ENCODE measurements at places on chromosomes 11 and 22.

GRCh38 chr11:31913985-31914384 is 102.9 kb upstream of the PAX6 start:
- DNase-seq, result no peak

GRCh38 chr11:24005202-24005876 is 491.5 kb upstream of the LUZP2 start:
- no peak for DNase-seq

- no peak for DNase-seq
Observed at GRCh38 chr11:67384851-67385366, 6.9 kb upstream of the RAD9A start.

DNA sequence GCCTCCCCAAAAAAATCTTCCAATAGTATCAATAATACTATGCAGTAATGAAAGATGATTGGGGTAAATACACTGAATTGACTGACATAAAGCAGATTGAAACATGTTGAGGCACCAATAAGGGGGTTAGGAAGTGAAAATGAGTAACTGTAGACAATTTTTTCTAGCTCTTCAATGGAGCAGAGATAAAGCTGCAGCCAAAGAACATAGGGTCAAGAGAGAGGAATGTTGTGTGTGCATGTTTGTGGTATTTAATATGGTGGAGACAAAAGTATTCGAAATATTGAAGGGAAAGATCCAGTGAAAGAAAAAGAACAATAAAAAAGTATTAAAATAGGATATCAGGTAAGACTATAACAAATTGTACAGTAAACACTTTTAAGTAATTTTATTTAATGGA is 450.0 kb upstream of the CCDC179 start:
- DNase-seq, result no peak

GRCh38 chr22:43733138-43733537 is 79.0 kb downstream of the EFCAB6 start:
- no peak for DNase-seq

DNA sequence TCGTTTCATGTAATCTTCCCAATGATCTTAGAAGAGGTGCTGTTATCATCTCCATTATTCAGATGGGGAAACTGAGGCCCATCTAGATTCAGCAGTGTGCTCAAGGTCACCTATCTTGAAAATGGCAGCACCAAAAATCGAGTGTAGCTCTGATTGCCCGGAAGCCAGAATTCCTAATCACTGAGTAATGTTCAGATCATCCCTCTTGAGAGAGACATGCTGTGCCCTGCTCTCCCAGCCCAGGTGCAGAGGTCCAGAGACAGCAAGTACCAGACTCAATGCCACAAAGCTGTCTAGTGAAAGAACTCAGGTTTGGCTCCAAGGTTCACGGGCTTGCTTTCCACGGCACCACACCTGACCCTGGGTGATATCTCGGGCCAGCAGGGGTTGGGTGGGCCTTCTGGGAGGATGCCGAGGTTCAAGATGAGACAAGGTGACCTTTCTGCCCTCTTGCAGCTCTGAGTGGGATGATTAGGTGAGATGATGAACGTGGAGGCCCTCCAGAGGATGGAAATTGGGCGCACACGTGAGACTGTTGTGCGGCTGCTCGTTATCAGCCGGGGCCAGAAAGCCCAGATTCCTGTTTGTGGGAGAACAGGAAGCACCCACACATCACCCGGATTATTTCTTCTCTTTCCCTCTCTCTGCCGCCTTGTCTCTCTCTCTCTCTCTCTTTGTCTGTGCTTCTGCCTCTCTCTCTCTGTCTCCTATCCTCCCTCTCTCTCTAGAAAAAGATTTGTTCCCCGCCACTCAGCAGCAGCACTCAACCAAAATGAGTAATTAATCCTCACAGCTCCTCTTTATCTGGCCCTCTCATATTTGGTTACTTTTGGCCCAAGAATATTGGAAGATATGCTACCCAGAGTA is 19.0 kb upstream of the RASD2 start:
- no peak for DNase-seq

DNA sequence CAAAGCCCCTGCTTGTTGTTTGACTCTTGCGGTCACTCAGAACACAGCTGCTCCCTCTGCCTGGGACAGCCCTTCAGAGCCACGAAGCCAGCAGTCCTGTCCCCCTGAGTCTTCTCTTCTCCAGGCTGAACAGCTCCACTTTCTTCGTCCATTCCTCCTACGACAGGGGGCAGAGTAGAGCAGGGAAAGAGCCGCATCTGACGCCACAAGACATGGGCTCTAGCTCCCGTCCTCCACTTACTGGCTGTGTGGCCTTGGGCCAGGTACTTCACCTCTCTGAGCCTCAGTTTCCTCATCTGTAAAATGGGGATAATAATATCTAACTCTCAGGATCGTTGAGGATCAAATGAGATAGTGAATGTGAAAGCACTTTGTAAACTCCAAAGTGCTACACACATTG is 29.9 kb downstream of the CHRDL2 start:
- no peak for DNase-seq

GRCh38 chr11:35629511-35629910 is 11.3 kb downstream of the FJX1 start:
- no peak for DNase-seq

GRCh38 chr11:75572744-75573143 is 10.7 kb downstream of the SERPINH1 start:
- no peak for DNase-seq

DNA sequence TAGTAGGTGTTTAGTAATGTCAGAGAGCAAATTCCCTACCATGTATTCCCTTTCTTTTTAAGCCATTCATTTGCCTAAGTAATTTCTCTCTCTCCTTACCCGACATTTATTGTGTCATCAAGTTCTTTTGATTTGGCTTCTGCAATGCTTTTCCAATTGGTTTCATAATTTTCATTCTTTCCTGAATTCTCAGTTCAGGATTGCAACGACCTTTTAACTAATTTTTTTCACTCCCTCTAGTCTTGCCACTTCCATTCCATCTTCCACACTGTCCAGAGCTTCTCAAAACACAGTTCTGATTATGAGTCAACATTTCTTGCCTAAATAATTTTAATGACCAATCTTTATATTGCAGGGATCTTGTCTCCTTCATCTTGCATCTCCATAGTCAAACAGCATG is 41.2 kb upstream of the RAB30 start:
- DNase-seq, result no peak

DNA sequence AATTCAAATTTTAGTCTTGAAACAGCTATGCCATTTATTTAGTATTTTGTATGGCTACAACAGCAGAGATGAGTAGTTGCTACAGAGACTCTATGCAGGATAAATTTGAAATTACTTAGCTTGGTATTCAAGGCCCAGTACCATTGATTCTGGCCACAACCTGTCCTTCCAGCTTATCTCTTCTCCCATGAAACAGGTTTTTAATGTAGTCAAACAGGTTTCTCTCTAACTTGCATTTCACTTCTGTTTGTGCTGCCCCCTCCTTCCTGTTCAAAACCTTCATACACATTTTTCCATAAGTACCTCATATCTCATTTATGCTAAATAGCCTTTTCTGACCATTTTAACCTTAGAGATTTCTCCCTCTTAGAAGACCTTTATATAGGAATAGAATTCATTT is 3.3 kb downstream of the USP47 start:
- DNase-seq, result no peak

GRCh38 chr11:6571434-6572008 is 31.9 kb downstream of the RRP8 start:
- DNase-seq, result no peak

DNA sequence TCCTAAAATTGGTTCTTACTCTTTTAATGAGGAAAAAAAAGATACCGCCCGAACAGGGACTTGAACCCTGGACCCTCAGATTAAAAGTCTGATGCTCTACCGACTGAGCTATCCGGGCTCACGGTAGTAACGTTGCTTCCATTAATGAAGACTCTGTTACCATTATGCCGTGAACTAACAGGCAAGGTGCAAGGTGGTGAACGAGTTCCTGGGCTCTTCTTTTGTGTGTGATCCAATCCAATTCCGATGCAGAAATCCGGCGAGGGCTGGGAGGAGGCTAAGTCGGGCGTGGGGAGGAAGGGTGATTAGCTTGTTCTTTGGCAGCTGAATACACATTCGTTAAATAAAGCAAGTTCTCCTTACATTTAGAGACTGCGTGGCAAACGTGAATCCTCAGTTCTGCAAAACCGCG is 49.0 kb downstream of the OR4D9 start:
- peak; percentile 77 for DNase-seq

- no peak for DNase-seq
Observed at GRCh38 chr11:28132548-28132947, 24.4 kb downstream of the METTL15 start.

GRCh38 chr11:126415669-126416420 is 60.4 kb downstream of the ST3GAL4 start:
- DNase-seq, result no peak

GRCh38 chr11:132217856-132218255 is 847.4 kb downstream of the NTM start:
- DNase-seq, result no peak

DNA sequence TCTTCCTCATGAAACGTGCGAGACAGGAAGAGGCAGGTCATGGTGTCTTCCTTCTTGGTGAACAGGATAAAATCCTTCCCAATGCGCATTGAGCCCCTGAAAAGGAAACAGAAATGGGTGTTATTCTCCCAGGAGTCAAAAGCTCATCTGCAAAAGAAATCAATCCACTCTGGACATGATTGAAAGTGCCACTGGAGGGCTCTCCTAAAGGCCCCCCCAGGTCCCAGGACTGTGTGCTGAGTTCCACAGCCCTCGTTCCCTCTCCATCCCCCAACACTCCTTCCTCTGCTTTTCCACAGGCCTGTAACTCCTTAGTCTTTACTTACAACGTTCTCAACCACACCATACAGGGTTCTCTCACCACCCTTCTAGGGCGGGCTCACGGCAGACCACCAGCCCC is 22.2 kb downstream of the MORC2 start:
- no peak for DNase-seq

GRCh38 chr22:25754527-25755202 is 12.7 kb downstream of the MYO18B start:
- no peak for DNase-seq

GRCh38 chr11:15171956-15172355 is 57.2 kb downstream of the INSC start:
- DNase-seq, result no peak

DNA sequence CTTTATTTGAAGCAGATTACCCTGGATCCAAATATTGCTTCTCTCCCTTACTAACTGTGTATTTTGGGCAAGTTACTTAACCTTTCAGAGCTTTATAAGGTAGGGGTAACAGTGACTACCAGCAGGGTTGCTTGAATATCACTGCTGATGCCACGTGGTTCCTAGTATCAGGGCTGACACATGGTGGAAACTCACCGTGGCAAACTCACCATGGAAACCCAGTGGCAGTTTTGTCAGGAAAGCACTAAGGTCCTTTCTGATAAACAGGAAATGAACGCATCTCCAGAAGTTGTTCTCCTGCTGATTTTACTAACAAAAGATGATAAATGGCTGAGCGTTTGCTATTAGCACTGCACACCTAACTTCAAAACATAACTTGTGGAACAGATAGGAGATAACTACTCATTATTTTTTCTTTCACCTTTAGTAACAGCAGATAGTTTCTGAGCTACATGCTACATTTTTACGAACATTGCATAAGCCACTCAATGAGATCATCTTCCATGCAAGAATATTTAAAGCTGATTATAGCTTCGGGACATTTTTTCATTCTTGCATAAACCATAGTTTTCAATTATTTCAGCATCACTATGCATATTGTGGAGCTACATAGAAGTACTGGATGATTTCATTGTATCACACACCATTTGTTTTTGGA is 59.7 kb upstream of the RAG2 start:
- DNase-seq, result no peak

DNA sequence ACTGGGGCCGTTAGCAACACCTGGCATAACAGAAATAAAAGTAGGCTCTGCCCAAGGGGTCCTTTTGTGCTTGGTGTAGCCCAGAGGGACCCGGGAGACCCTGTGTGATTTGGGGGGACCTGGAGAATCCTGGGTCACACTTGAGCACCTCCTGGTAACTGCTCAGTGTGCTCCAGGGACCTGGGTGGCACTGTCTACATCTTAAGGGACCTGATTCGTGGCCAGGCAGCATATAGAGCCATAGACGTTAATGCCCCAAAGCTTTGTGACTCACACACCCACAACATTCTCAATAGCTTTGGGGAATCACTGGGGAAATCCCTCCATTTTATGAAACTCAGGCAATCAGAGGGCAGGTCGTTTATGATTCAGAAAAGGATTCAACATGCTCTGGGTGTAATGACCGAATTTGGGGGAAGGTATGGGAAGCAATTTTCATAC is 3.6 kb upstream of the IGF2 start:
- DNase-seq, result no peak

GRCh38 chr11:67996622-67997474 is 7.0 kb downstream of the UNC93B1 start:
- DNase-seq, result no peak

DNA sequence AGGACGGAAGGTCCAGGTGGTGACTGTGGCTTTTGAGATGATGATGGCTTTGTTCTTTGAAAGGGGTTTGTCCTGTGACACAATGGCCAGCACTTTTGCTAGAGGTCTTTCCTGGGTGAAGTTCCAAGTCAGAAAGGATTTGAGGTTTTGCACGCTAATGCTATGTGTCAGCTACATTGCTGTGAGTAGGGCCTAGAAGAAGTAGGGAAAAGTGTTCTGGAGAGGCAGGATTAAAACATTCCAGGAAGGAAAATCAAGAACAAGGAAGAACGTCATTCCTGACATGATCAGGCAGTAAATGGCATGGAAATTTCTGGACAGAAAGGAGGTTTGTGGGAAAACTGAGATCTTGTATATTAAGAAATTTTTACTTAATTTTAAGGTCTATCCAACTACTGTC is 290.7 kb downstream of the NTM start:
- no peak for DNase-seq

GRCh38 chr11:12802418-12803085 is 128.3 kb downstream of the TEAD1 start:
- DNase-seq, result no peak

- DNase-seq, result no peak
Observed at GRCh38 chr22:36787204-36787988, 11.5 kb upstream of the IFT27 start.

DNA sequence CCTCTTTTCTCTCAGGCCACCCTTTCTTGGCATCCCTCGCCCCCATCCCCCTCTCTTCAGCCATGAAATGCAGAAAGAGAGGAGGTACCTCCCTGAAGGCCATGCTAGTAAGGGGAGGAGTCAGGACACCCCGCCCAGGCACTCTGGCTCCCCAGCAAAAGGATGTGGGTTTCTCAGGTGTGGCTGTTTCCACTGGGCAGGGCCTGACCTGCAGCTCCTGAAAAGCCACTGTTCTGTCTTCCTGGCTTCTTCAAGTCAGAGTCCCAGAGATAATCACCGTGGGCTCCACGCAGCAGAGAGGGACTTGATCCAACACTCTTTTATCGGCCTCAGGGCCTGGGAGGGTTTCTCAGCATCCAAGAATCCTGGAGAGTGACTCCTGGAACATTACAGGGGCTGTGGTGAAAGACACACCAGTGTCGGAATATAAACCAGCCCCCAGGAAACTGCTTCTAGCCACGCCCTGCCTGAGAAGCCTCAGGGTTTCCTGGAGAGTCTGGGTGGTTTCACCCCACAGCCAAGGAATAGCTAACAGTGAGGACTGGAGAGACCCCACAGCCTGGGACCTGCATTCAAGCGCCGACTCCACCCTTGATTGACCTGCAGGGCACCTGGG is 45.7 kb upstream of the TSPAN18 start:
- DNase-seq, result peak; percentile 8

All from activated T-cell treated with anti-CD3 and anti-CD28 coated beads for 4 hours (primary cell).